Sciatic nerve (tissue), 2 donors: ENCODE measurements at places on chromosomes 6 and 20.

- DNase-seq: no peak
Measured at GRCh38 chr20:58649288-58650180, 1.5 kb upstream of the STX16 start.

DNA sequence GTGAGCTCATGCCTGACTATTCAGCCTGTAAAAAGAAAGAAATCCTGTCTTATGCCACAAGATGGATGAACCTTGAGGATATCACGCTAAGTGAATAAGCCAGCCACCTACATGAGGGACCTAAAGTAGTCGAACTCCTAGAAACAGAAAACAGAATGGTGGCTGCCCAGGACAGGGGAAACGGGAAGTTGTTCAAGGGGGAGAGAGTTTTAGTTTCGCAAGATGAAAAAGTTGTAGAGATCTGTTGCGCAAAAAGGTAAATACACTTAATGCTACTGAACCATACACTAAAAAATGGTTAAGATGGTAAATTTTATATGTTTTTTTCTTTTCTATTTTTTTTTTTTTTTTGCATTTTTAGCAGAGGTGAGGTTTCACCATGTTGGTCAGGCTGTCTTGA lies 74.1 kb upstream of the RALY start:
- no peak for DNase-seq

DNA sequence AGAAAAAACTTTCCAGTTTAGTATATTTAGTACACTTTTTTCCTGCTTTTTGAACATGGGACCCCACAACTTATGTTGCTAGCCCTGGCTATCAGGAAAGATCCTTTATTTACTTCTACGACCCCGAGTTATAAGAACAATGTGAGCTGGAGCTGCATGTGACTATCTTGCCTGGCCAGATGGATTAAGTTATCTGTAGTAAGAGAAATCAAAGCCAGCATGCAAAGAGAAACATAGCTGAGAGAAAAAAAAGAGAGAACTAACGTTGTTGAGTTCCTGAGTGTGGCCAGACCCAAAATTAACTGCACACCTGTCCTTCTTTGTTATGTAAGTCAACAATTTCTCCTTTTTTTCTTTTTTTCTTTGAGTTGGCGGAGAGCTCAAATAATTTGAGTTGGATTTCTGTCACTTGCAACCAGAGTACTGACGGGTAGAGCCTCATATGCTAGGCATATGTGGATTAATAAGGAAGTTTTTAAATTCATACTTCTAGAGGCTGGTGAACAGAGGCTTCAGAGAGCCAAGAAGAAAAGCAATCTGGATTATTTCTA lies 219.5 kb downstream of the HACE1 start:
- no peak for DNase-seq

GRCh38 chr20:38126932-38127621 lies 38.0 kb downstream of the TGM2 start:
- DNase-seq: peak; percentile 41

GRCh38 chr6:96532399-96532798 lies 10.8 kb downstream of the UFL1 start:
- no peak for DNase-seq

- DNase-seq: no peak
Measured at GRCh38 chr6:128172081-128172480, 271.2 kb upstream of the THEMIS start.

DNA sequence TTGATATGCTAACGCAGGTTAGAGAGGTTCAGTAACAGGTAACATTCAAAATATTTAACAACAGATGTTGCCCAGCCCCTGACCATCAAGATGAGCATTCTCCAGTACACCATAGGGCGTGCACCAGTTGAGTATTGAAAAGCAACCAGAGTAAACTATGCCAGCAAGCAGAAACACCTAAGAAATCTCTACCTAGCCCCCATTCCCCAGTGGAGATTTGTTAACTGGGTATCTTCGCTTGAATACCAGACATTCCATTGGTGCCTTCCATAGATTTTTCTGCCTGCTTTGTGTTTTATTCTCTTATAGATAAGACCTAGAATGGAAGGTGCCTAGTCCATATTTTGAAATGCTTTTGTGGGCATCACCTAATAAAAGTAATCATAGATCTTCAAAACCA lies 623.9 kb downstream of the KIF16B start:
- DNase-seq: no peak

GRCh38 chr6:43268782-43269272 lies 25.5 kb downstream of the TTBK1 start:
- no peak for DNase-seq

DNA sequence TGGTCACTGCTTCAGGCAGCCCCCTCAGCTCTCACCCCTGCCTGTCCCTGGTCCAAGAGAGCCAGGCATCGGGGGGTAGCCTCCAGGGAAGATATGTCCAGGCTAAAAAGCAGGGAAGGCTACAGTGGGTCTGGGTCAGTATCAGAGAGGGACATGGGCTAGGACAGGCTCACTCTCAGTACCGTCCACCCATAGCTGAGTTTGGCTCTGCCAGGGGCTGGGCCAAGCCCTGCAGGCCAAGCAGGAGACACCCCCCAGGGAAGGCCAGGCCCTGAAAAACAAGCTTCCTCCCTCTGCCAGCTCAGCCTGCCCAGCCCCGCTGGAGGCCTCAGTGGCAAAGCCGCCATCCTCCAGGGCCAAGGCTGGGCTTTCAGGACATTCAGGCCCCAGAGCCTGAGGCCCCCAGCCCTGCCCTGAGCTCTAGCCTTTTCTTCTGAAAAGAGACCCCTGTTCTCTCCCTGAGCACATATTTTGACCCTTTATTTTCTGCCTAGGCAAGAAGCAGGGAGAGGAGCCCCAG lies 28.6 kb upstream of the TGM2 start:
- no peak for DNase-seq

GRCh38 chr6:39665861-39666260 lies 59.3 kb downstream of the KIF6 start:
- DNase-seq: no peak

DNA sequence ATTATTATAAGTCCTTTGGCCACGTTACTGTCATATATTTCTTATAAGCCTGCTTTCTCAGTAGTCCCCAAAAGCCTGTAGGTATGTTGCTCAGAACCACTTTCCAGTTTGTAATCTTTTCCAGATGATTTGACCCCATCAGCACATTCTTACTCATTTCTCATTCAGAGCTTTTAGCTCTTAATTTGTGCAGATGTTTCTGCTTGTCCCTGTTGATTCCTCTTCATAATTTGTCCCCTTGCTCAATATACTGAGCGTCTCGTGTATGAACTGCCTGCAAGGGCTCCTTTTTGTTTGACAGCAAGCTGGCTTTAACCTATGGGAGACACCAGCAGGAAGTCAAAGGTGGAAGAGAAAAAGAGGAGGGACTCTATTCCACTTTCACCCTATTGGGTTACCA lies 733.8 kb upstream of the GJE1 start:
- no peak for DNase-seq

GRCh38 chr20:19451923-19452295 lies 239.5 kb downstream of the SLC24A3 start:
- no peak for DNase-seq
